ENCODE measurements at places on chromosomes 3 and 15.

- DNase-seq: no peak
Observed at GRCh38 chr3:101256511-101256910, 63.9 kb downstream of the IMPG2 start.

- no peak for DNase-seq
Observed at GRCh38 chr3:124174476-124174875, 182.6 kb upstream of the ROPN1 start.

DNA sequence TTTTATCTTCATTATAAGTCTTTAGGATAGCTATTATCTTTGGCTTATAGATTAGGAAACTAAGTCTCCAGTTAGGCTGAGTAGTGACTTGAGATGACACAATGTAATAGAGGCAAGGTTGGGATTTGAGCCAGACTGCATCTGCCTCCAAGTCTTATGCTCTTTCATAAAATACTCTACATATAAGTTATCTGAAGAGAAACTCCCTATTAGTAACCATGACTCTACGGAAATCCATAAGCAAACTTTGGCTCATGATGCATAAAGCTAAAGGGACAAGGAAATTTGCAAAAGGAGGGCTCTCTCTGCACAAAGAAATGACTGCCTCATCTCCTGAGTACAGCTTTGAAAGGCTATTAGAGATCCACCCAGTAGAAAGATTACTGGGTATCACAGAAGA, 77.6 kb upstream of the FRMD4B start:
- no peak for DNase-seq

DNA sequence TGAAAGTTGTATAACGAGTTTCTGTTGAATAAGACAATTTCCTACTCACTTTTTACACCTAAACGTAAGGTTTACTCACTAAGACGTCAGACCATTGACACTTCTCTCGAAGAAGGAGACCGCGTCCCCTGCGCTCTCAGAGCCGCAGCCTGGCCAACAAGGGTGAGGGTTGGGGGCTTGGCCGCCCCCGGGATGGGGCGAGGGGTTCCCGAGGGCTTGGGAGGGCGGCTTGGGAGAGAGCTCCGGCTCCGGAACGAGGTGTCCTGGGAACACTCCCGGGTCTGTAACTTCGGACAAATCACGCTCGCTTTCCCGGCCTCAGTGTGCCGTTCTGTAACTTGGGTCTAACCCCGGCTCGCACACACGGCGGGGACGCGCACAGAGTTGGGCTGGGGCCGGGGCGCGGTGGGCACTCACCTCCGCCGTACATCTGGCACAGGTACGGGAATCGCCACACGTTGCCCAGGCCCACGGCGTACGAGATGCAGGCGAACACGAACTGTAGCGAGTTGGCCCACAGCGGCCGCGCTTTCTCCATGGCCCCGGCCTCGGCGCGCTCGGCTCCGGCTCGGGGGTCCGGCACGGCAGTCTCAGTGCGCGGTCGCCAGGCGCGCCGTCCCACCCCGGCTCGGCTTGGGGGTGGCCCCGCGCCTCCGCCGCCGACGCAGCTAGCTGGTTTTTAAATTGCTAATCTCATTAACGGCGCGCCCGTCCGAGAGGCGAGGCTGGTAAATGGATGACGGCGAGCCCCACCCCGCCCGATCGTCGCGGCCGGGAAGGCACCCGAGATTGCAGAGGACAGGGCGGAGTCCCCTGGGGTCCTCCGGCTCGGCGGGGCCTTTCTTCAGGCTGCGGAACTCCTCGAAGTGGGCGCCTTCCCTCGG, at the start of gene SLC6A20:
SLC6A20 (minus strand) TSS at position 655 of the 884 bp plus-strand sequence; CDS start at position 538, 117 bp downstream.
- no peak for DNase-seq

DNA sequence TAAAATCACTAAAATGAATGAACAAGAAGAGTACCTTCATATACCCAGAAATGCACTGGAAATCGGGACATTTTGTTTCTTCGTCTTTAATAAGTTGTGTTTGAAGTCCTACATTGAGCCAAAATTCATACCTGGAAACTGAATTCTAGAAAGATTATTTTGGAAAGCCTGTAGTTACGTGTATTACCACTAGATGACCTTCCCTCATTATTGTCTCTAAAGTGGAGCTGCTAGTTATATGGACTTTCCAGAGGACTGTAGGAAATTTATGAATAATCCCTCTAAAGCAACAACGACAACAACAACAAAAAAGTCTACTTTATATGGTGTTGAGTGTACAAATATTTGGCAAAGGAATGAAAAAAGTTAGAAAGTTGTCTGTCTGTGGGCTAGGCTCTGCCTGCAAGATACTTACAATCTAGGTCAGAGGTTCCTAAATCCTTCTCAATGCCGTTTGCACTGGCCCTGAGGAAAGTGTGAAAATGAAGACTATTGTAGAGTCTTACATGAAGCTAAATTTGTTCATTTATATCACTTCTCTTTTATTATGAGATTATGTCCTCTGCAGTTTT, 234.8 kb upstream of the NR2E3 start:
- DNase-seq: no peak

GRCh38 chr3:122081543-122082247, 26.5 kb downstream of the CD86 start:
- no peak for DNase-seq

GRCh38 chr3:71300951-71301393, 282.6 kb downstream of the FOXP1 start:
- no peak for DNase-seq
